ENCODE measurements at places on chromosomes 3 and 15.

DNA sequence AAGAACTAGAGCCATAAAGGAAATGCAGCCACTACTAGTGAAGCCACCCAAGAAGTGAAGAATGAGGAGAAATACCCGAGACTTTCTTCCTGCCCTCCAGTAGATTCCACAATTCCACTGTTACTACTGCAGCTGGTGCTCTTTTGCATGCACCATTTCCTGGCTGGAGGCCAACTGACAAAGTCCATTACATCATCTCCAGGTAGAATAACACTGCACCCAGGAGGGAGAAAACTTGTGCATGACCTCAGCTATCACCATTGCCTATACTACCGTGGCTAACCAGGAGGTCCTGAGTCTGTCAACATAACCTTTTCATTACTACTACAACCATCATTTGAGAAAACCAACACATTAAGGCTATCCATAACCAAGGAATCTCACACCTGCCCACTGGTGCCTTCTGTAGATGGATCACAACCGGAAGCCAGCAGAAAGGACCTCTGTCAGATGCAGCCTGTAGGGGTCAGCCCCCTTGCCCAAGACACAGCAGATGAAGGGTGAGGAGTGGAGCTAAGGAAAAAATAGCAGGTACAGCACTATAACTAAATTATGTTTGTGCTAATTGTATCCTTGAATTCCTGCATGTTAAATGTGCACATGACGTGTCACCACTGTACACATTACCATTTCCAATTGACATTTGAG, 200.8 kb upstream of the C2CD4B start:
- no peak for DNase-seq

DNA sequence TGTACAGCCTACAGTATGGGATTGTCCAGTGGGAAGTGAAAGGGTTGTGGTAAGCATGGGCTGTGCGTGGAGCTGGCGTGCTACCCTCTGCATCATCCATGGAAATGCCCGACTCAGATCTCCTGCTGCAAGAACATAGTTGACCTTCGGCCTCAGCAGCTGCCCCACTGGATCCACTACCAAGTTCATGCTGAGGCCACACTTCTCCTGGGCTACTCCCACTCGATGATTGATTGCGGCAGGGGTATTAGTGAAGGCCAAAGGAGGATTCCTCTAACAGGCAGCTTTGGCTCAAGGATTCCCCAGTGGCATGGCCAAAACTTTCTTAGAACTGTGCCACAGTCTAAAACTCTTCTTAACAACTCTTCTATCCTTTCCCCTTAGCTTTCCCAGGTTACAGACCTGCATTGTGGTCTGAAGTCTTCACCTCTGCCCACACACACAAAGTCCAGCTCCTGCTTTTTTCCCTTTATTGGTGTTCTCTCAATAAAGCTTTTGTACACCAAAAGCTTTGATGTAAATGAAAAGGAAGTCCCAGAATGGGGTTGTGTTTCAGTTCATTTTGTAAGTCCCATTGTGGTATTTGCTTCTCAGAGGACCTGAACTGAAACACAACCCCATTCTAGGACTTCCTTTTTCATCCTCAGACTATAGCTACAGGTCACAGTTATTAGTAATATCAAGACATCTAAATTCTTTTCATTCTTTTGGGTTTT, 4.9 kb upstream of the TBC1D5 start:
- DNase-seq: peak; percentile 18

DNA sequence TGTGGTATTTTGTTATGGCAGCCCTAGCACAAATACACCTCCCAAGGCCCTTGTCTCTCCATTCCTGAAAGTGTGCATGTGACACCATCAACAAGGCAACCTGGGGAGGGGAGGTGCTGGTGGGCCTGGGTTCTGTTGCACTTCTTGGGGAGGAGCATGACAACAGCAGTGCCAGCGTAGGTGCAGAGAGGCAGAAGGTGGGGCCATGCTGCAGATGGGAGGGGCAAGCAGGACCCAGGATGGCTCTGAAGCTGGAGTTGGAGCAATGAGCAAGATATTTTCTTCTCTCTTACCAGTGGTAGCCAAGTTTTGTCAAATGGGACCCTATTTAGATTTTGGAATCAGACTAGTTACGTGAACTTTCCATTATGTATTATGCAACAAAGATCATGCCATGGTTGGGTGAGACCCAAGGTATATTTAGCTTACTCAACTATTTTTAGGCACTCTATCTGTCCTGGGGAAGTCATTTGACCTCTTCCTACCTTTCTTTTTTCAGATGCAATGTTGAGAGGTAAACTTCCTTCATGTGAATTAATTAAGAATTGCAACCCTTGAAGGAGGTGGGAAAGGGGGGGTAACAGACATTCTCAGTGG, 3.4 kb downstream of the FYCO1 start:
- no peak for DNase-seq

- DNase-seq: no peak
These were observed 92.6 kb upstream of the CCDC54 start for GRCh38 chr3:107284612-107285011.

- no peak for DNase-seq
These were observed 19.4 kb upstream of the SEMA4B start for GRCh38 chr15:90181776-90182175.

- DNase-seq: no peak
These were observed 11.8 kb downstream of the CYFIP1 start for GRCh38 chr15:22968366-22968765.

DNA sequence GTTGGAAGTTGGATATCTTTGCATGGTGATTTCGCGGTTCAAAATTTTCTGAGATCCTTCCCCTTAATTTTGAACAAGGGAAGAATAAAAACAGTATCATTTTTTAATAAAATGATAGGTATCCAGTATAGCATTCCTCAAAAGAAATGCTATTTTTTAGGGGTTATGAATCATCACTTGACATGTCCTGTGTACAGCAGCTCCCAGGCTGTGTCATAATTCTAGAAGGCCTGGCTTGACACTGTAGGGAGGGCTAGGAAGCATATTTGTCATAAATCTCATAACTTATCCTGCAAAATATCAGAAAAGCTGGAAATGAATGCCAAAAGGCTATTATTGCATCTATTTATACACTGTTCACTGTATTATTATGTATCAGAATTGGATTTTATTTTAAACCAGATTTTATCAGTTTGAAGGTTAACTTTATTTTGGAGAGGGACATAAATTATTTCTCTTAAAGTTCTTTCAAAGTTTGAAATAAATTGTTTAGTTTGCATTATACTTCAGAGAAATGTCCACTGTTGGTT, 539.1 kb upstream of the ROBO2 start:
- no peak for DNase-seq

- DNase-seq: no peak
These were observed 336.5 kb upstream of the TGFBR2 start for GRCh38 chr3:30269751-30270445.

- no peak for DNase-seq
These were observed 48.1 kb downstream of the EPHB3 start for GRCh38 chr3:184609476-184610244.

- no peak for DNase-seq
These were observed 142.6 kb downstream of the PLCL2 start for GRCh38 chr3:17027318-17027717.

DNA sequence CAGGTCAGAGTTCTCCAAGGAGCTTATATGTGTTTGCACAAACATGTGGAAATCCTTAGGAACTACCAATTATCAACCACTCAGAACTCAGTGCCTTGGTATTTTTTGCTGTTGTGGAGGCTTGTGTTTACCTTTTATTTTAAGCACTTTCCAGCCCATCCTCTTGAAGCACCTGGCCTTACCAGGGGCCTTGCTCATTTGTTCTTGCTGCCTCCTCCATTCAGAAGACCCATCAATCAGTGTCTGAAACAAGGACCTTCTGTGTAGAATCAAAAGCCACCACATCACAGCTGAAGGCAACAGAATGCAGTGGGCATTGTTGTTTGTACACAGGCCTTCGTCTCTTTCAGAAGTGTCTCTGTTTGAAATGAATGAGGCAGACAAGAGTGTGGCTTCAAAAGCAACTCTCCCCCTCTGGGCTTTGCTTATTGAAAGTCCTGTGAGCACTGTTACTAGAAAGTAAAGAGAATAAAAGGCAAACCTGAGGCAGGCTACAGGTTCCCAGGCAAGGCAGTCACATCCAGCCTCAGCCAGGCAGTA, 24.5 kb upstream of the LIPC start:
- no peak for DNase-seq

DNA sequence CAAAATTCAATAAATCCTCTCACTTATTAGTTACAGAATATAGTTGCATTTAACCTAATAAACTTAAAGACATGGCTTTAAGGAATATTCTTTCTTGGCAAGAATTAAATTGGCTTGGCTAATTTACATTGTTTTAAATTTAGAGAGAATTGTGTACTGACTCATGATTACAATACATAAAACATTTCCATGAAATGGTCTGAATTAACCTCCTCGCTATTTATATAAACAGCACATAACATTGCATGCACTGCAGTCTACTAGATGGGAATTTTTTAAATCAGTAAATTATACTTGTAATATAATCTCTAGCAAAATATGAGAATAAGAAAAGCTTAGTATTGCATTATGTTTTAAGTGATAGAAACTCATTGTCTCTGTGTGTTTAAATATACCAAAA, 268.9 kb downstream of the SHOX2 start:
- no peak for DNase-seq

GRCh38 chr3:14540821-14541385, 761 bp upstream of the GRIP2 start:
- DNase-seq: no peak

GRCh38 chr3:153163756-153164550, 1.9 kb downstream of the RAP2B start:
- peak; percentile 19 for DNase-seq

DNA sequence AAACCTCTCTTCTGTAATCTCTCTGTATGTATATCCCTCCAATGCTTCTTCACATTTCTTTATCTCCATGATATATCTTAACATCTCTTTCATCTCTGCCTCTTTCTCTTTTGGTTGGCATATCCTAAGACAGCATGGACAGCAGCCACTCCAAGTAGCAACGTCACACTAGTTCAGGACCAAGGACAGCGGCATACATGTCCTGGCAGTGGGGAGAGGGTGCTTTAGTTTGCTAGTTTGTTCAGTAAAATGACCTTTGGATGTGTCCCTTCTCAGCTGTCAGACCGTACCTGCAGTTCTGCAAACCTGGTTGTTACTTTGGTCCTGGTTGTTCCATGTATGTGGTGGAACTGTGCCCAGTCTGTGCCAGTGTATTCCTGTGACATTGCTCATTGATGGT, 225.6 kb upstream of the ROPN1 start:
- peak; percentile 22 for DNase-seq

DNA sequence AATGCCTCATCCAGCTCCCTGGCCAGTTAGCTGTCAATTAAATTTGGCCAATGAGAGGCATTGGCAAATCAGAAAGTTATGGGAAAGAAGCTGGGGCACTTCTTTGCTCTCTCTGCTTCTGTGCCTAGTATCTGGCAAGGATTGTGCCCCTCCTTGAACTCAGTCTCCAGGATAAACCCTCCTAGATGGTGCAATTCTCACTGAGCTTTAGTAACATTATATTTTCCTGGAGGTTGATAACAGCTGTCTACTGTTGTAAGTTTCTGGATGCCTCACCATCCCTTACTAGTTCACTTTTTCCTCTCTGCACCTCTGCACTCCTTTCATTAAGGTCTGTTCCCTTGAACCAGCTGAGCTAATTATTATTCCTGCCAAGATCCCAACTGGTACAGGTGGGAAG, 329.5 kb downstream of the MFSD1 start:
- DNase-seq: no peak

GRCh38 chr3:149276619-149277018, 55.0 kb upstream of the CP start:
- no peak for DNase-seq

GRCh38 chr15:41659190-41659589, 1.0 kb upstream of the MGA start:
- no peak for DNase-seq
